ENCODE measurements at places on chromosomes 16 and 17.
A peak's percentile ranks its signal among the peaks of the same experiment; 100 is the strongest.

- no peak for DNase-seq
Measured at GRCh38 chr16:53740476-53740875, 36.5 kb downstream of the FTO start.

DNA sequence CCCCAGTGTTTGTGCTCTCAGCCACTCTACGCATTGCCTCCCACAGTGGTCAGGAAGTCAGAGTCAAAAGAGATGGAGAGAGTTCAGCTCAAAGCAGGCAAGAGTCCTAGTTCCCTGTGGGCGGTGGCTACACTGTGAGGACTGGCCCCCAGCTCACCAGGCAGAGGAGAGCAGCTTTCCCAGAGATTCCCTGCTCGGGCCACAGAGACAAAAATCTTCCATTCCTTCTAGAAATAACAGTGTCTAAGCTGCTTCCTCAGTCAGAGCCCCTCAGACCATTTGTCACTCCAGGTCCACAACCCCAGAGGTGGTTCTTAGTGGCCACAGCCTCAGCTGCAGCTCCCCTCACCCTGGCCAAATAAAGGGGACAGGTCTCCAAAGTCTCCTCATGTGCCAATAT is 263.0 kb upstream of the RPL38 start:
- DNase-seq, result no peak

GRCh38 chr17:40322358-40323315 is 13.7 kb downstream of the RARA start:
- DNase-seq, result peak; percentile 97

- peak; percentile 89 for DNase-seq
Measured at GRCh38 chr17:8360260-8360659, 16.2 kb downstream of the KRABD2 start.

GRCh38 chr17:13520899-13521572 is 80.7 kb downstream of the HS3ST3A1 start:
- DNase-seq, result no peak

DNA sequence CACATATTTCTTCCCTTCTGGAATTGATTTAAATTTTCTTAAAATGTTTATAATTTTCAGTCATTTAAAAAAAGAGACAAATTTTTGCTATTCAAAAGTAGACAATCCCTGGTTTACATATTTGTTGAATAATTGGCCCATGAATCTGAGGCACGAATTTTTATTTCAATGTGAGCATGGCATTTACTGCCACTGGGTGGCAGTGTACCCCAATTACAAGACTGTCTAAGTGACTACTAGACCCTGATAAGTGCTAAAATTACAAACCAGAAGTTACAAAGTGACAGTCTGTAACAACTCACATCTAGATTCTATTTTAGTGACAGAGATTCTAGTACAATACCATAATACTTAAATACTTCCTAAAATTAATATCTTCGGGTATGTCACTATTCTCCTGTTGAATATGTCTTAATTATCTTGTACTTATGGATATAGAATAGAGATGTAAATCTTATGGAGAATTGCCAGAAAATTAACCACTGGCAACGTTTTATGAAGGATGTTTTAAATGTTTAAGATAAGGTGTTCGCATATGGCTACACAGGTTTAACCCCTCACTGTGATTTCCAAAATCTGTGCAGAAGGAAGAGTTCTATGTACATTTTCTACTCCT is 235.8 kb downstream of the MAP2K4 start:
- DNase-seq, result peak; percentile 64

- DNase-seq, result no peak
Measured at GRCh38 chr17:76420356-76421043, 32.5 kb downstream of the UBE2O start.

DNA sequence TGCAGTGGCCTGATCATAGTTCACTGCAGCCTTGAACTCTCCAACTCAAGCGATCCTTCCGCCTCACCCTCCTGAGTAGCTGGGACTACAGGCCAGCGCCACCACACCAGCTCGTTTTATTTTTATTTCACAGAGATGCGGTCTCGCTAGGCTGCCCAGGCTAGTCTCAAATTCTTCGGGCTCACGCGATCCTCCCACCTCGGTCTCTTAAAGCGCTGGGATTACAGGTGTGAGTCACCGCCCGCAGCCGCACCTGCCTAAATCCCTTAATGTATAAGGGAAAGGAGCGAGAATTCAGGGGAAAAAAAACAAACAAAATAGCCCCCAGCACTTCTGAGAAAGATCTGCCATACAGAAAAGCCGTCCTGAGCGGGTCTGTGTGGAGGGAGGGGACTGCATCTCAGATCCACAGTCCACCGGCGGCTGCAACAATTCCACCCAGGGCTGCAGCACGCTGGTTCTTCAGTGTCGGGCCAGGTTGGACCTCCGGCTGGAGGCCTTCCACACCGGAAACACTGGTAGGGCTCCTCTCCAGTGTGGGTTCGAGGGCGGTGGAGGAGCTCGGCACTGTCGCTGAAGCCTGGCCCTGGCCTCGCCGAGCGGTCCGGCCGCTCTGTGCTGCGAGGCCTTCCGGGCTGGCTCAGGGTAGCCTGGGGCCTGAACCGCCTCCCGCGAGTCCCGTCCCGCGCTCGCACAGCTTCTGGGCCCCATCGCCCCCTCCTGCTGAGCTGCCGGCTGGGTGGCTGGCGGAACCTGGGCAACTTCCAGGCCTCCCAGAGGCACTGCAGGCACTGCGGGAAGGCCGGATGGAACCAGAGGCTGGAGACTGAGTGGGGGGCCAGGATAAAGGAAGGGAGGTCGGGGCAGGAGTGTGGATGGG is 7.0 kb downstream of the ZNF843 start:
- DNase-seq, result no peak

DNA sequence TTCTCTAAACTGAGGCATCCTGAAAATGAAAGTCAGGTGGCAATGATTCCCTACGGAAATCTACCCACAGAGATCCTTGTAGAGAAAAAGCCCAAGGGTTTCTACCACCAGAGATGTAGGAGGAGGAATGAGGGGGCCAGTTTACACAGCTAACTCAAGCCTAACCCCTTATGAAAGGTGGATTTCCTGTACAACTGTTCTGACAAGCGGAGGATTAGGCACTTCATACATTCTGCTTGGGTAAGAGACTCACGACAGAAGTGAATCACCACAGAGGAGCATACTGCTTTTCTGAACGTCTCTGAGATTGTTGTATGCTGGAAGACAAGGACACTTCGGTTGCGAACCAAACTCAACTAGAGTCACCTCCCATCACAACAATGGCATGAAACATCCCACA is 72.7 kb downstream of the SMG6 start:
- DNase-seq, result no peak

DNA sequence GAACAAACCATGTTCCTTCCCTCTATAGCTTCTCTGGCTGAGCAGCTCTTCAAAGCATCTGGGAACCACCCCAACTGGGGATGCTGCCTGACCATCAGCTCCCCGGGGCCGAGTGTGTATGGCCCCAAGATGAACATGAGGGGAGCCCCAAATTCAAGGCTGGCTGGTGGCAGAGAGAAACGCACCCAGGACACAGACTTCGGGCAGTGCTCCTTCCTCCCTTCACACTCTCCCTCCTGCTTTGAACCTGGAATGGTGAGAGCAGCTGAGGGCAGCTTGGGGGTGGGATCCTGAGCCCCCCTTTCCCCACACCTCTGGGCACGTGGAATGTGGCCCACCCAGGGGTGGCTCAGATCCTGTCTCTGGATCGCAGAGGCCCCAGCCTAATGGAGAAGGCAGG is 17.2 kb downstream of the TLE7 start:
- DNase-seq, result no peak

DNA sequence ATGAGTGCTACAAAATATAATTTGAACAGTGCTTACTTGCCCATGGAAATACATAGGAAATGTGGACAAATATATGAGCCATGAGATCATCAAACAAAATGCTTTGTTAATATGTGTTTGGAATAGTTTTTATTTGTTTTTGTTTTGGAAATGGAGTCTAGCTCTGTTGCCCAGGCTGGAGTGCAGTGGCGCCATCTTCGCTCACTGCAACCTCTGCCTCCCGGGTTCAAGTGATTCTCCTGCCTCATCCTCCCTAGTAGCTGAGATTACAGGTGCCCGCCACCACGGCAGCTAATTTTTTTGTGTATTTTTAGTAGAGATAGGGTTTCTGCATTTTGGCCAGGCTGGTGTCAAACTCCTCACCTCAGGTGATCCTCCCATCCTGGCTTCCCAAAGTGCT is 2.8 kb downstream of the CNEP1R1 start:
- no peak for DNase-seq

GRCh38 chr17:19002805-19003542 is 1.6 kb downstream of the FAM83G start:
- DNase-seq, result peak; percentile 50

GRCh38 chr16:57842601-57843000 is 40.3 kb upstream of the KIFC3 start:
- DNase-seq, result no peak

DNA sequence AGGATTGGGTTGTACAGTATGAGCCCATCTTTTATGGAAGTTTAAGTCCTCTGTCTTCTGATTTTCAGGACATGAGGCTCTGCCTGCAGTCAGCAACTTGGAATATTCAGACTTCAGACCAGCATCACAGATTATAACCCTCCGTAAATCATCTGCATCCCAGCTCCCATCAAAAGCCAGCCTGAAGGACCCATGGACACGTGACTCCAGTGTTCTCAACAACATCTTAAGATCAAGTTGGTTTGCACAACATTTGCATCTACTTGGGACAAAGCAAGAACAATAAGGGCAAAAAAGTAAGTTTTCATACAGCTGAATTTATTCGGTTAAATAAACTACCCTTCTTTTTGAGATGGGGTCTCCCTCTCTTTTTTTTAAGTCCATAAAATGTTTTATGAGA is 12.7 kb downstream of the TMC5 start:
- DNase-seq, result no peak

GRCh38 chr17:15649861-15650421 is 30.4 kb upstream of the FBXW10B start:
- peak; percentile 56 for DNase-seq

- no peak for DNase-seq
Measured at GRCh38 chr16:81446907-81447268, 2.3 kb downstream of the CMIP start.

DNA sequence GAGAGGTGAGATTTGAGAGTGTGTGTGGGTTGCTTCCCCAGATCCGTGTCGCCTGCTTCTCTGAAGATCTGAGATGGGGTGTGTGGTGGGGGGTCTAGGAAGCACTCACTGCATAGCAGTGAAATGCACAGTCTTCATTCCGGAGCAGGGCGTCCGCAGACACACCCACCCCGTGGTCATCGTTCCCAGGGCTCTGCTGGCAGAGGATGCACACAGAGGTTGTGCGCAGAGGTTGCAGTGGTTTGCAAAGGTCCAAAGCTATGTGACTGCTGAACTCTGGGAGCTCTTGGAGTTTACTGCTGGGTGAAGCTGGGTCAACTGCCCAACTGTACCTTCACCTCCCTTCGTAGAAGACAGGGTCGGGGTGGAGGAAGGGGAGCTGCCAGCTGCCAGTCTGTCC is 135.3 kb downstream of the SNX29 start:
- no peak for DNase-seq

- DNase-seq, result no peak
Measured at GRCh38 chr17:4246674-4247073, 17.1 kb downstream of the ANKFY1 start.

DNA sequence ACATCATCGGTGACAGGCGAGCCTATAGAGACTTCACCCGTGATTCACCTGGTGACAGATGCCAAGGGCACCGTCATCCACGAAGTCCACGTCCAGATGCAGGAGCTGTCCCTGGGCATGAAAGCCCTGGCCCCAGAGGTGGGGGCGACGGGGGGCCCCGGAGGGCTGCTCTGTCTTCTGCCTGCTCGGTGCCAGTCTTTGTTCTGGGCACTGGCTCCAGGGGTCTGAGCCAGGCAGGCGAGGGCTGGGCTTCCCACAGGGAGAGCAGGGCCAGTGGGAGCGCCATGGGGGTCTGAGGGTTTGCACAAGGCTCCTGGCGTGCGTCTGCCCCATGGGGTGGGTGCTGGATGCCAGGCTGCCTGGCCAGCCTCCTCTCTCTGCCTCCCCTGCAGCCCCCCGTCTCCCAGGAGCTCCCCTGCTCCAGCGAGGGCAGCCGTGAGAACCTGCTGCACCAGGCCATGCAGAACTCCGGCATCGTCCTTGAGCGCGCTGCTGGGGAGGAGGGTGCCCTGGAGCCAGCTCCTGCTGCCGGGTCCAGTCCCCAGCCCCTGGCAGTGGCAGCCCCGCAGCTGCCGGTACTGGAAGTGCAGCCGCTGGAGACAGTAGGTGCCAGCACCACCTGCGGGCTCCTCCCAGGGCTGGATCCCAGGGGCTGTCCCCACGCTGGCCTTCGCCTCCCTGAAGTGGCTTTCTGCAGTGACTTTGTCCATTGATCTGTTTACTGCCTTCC is 3.0 kb upstream of the DNASE1L2 start:
- DNase-seq, result no peak

GRCh38 chr16:68015681-68016080 is at the start of gene DPEP2NB:
Gene DPEP2NB, minus strand, starts transcription at chr16:68015911. Its CDS starts 141 bp downstream, at chr16:68015770.
- DNase-seq, result no peak

- no peak for DNase-seq
Measured at GRCh38 chr17:36863676-36864612, 73.3 kb upstream of the LHX1 start.

- DNase-seq, result peak; percentile 30
Measured at GRCh38 chr17:7703584-7704479, 1.2 kb upstream of the EFNB3 start.

GRCh38 chr17:81534157-81535006 is 6.2 kb downstream of the FSCN2 start:
- no peak for DNase-seq

DNA sequence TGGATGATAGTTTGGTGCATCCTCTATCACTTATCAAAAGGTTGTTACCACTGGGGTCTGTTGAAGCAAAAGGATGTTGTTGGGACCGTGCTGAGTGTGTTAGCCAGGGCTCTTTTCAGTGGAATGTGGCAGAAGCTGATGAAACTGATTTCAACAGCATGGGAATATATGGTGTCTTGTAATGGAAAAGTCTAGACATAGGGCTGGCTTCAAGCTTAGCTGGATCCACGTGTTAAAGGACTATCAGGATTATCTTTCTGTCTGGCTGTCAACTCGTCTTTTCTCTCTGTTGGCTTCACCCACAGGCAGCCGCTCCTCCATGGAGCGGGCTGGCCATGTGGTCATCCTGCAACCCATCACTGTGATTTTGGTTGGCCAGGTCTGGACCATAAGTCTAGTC is 8.7 kb downstream of the SNX29 start:
- no peak for DNase-seq

DNA sequence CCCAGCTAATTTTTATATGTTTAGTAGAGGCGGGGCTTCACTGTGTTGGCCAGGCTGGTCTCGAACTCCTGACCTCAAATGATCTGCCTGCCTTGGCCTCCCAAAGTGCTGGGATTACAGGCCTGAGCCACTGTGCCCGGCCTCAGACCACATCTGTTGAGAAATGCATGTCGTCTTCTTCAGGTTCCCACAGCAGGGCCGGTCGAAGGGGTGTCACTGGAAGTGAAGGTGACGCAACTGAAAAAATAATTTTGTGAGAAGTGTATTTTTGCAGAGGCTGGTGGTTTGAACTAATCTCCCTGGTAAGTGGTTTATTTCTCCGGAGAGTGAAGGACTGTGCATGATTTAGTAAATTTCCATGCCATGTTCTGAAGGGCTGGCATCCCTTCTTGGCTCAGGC is 33.4 kb upstream of the IL34 start:
- no peak for DNase-seq

DNA sequence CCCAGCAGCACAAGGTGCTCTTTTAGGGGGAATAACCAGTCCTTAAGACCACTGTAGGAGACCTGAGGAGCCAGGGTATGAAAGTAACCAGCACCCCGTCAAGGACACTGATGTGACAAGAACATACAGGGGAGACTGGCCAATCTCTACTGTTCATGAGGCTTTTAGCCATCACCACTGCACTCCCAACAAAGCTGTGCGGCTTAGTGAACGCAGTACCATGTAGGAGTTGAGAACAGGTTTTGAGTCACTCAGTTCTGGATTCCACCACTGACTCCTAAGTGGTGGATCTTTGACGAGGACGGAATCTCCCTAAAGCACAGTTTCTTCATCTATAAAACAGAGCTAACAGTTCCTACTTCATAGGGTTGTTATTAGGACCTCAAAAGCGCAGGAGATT is 26.8 kb downstream of the COG4 start:
- no peak for DNase-seq
